ENCODE measurements at places on chromosomes 11 and 22.

DNA sequence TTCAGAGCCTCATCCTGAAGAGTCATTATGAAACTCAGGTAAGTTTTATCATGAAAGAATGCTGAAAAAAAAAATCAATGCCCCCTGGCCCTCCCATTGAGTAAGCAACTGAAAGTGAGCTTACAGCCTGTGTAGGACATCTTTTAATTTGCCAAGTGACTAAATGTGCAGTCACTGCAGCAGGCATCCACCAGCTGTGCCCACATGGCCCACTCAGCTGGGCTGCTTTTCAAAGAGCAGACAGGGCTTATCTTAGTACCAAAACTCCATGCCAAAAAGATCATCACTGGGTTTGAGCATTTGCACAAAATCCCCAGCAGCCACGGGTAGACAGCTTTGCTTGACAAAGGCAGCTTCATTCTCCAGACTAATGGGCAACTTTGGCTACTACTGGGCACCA, 709.7 kb downstream of the NTM start:
- DNase-seq = no peak

DNA sequence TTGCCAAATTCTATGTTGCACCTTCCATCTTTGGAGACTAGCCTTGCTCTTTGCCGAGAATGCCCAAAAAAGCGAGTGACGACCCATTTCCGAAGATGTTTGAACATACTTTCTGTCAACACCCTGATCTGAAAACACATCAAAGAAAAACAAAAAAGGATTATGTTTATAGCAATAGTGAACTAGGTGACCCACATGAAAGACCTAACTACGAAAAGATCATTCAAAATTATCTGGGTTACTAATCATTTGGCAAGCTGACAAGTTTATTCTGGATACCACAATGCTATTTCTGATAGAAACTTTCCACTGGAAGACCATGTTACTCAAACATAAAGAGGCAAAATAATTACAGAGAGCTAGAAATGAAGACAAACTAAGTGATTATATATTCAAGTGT, 27.0 kb downstream of the KCNJ1 start:
- peak; percentile 25 for DNase-seq

DNA sequence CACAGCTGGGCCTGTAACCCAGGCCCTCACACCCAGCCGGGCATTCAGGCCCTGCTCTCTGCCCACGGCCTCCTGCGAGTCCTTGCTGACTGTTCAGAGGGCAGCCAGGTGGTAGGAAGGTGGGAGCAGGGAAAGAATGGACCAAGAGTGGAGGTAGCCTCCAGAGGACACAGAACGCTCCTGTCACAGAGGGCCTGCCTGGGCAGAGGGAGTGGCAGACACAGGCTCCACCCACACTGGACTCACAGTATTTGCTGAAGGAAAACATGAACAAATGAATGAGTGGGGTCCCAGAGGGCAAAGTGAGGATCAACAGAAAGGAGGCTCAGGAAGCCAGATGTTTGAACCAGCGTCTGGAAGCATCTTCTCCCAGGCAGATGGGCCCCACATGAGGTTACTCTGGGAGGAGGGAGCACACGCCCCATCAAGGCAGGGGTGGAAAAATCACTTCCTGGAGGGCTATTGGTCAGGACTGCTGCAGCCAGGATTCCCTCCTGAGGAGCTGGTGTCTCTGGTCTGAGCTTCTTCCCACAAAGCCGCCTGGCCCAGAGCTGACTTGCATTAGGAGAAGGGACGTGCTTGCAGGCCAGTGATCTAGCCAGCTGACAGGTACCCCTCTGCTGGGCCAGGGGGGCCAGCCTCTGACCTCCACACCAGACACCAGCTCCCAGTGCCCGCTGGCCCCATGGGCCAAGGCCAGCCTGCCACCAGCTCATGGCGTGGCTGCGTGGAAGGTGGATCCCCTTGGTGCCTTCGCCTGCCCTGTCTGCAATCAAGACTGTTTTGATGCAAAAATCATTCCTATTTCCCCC, 84.0 kb downstream of the THAP12 start:
- no peak for DNase-seq

DNA sequence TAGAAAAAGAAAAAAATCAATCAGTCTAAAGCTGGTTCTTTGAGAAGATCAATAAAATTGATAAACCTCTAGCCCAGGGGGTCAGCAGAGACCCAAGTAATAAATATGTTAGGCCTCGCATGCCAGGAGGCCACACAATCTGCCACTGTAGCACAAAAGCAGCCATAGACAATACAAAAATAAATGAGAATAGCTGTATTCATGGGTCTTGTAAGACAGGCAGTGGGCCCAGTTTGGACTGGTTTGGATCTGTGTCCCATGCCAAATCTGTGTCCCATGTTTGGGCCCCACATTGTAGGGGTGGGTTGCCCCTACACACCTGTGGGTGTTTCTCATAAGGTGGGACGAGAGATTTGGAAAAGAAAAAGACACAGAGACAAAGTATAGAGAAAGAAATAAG, 6.6 kb upstream of the PLAAT4 start:
- no peak for DNase-seq

DNA sequence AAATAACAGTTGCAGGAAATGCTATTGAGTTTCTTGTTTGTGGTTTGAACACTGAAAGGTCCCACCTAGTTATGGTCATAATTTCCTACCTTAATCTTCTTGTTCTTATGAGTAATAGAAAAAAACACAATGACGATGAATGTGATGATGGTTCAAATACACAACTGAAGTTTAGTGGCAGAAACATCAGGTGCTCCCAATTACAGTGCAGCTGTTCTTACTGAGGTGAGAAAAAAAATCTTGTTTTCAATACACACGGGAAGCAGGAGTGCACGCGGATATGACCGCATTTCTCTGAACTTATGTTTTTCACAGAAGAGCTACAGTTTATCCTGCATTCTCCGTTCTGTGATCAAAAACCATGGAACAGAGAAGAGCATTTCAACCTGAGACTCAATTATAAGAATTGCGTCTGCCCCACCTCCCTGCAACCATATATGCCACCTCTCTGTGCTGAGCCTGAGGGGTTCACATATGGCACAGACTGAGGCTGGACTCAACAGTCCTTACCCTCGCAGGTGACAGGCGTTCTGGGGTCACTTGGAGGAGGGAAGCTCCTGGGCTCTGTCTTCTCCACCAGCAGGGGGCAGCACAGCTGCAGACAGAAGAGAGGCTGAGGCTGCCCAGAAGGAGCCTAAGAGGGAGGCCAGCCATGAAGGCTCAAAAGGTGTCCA, 99.7 kb upstream of the IGLL5 start:
- peak; percentile 41 for DNase-seq

DNA sequence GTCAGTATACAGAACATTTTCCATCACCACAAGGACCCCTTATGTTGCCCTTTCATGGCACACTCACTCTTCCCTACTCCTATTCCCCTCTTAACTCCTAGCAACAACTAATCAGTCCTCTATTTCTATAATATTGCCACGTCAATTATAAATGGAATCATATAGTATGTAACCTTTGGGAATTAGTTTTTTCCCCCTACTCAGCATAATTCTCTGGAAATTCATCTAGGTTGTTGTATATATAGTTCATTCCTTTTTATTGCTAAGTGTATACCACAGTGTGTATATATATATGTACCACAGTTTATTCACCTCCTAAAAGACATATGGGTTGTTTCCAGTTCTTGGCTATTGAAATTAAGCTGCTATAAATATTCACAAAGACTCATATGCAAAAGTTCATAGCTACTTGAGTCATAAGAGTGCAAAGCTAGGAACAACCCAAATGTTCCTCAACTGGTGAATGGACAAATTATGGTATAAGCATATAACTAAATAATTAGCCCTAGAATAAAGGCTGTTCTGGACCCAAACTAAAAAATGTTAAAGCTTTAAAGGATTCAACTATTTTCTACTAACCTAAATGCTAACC, 41.3 kb downstream of the TUB start:
- no peak for DNase-seq

- no peak for DNase-seq
Measured at GRCh38 chr22:17922925-17923903, 101.1 kb downstream of the MICAL3 start.

GRCh38 chr22:24304062-24304675, 33.5 kb downstream of the SPECC1L start:
- DNase-seq = no peak

GRCh38 chr11:82901922-82902485, 468 bp downstream of the DDIAS start:
- DNase-seq = no peak

DNA sequence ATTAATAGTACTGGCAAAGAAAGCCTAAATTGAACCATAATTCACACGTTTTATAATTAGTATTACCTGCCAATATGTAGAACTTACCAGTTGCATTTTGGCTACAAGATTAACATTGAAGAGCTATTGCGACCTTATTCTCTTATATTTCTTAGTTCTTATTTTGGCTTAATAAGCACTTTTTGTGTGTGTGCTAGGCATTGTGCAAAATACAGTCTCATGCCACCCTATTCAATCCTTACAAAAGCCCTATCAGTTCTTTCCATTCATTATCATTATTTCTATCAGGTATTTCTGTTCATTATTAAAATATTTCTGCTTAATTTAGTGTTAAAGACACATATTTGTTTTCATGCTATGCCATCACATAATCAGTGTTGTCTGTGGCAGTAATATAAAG, 41.2 kb downstream of the MAML2 start:
- no peak for DNase-seq

- DNase-seq = no peak
Measured at GRCh38 chr22:23294221-23294620, 113.9 kb downstream of the BCR start.

- no peak for DNase-seq
Measured at GRCh38 chr11:4025967-4026324, 68.7 kb upstream of the RRM1 start.

- DNase-seq = no peak
Measured at GRCh38 chr22:46613606-46614021, 6.6 kb upstream of the GRAMD4 start.

- no peak for DNase-seq
Measured at GRCh38 chr22:46082633-46083032, 67.7 kb upstream of the PPARA start.

- DNase-seq = no peak
Measured at GRCh38 chr11:69265911-69266510, 27.9 kb upstream of the MYEOV start.

- DNase-seq = no peak
Measured at GRCh38 chr11:84594602-84595001, 1032.5 kb downstream of the DLG2 start.

DNA sequence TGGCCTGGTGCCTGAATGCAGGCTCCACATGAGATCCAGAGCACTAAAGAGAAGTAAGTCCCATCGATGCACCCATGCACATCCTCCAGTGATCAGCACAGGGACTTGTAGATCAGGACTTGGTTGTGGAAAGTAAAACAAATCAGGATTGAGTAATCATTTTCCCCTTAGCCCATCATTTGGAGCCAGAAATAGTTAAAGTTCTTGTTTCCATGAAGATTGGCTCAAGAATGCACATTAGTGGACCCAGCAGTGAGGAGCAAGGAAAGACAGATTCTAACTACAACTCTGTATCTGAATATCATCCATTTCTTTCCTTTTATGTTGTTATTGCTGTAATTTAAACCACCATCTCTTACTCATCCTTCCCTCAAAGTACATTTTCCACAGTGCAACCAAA, 19.1 kb downstream of the CCDC83 start:
- no peak for DNase-seq

- DNase-seq = no peak
Measured at GRCh38 chr11:69637941-69638871, 2.8 kb upstream of the CCND1 start.

DNA sequence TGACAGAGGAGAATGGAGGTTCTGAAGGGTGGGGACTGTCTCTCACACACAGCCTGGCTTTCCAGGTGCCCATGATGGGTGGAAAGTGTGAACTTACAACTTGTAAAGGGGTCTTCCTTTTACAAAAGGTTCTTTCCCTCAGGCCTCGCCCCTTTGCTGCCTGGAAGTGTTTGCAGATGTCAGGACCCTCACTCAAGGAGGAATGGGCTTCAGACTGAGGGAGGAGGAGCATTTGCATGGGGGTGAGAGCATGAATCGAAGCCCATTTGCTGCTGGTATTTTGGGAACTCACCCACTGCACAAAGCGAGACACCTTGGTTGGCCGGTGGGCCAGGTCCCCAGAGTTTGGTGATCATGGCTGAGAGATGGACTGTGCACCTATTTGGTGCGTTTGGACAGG, 25.1 kb downstream of the MPPED1 start:
- DNase-seq = no peak

DNA sequence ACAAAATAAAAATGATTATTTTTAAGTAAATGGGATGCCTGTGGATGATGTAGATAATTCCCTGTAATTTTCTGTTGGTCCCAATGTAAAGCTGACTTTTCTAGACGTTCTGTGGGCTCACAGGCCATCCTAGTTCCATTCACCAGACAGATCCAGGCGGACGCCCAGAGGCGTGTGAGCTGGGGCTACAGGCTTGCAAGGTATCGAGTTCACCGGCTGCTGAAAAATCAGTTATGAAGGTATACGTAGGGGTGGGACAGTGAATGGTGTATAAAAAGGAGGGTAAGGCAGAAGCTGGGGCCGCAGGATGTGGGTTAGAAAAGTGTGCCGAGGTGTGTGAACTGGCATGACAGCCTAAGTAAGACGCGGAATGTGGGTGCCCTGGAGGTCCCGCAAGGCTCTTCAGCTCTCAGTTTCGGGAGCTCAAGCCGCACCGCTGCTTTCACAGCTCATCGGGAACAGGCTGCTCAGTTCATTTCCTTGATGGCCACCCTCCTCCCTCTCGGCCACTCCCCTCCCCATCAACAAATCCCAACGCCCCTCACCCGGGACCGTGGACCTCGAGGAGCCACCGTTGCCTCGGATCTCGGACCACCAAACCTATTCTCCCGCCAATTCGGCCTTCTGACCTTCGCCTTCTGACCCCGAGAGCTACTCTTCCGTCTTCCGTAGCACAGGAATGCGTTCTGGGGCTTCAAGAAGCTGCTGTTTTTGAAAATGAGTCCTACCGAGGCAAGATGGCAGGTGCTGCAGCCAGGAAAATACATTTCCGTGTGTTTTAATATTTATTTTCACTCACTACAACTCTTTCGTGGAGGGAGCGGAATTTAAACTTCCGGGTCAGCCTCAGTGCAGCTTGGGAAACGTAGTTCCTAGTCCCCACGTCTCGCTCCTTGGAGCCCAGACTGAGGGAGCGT, at the start of gene XNDC1N:
Gene XNDC1N (minus strand): TSS at position 775 of the 917 bp plus-strand sequence. CDS start 5,241 bp downstream, outside the sequence.
- DNase-seq = peak; percentile 38

GRCh38 chr11:79708319-79708932, 267.6 kb upstream of the TENM4 start:
- no peak for DNase-seq

GRCh38 chr11:78656984-78657383, 82.3 kb upstream of the NARS2 start:
- no peak for DNase-seq
